Adrenal gland (tissue), 19 donors: ENCODE measurements at places on chromosomes 11 and 22.

DNA sequence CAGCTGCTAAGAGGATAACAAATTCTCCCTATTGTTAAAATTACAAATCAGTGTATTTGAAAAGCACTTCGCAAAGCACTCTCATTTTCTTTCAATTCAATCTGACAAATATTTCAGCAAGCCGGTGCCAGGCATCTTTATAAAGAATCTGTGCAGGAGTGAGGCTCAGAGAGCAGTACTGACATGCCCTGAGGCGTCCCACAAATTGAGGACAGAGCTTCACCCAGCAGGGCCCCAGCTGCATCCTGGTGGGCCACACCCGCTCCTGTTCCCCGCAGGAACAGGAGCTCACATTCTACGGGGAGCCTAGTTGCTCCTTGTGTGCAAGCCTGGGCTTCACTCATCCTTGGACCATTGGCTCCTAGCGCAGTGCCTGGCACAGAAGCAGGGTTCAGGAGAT lies 60.9 kb upstream of the EIF3D start:
- no peak for DNase-seq

DNA sequence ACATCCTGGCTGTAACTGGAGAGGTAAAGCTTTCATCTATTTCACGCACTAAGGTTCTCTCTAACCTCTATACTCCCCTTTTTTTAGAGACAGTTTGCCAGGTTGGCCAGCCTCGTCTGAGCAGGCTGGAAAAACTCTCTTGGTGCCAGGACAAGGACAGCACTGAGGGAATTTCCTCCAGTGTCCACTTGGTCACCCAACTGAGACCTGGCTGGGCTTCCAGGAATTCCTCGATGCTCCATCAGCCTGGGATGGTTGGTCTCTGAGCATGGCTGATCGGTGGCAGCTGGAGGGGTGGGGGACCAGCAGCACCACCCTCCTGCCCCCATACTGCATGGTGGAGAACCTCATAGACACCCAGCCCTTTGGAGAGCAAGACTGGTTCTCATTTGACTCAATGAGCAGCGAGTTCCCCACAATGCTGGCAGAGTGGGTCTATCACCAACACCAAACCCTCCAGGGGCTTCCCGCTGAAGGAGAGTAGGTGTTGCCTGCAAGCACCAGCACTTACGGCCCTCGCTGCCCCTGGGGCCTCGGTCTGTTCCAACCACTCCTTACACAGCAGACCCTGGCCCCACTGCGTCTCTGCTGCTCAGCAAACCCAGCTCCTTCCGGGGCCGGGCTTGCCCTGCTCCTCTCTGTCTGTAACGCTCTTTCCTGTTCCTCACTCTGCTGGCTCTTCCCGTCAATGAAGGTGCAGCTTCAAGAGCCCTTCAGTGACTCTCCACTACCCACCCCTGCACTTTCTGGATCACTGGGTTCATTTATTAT lies 122.2 kb downstream of the ST3GAL4 start:
- no peak for DNase-seq

DNA sequence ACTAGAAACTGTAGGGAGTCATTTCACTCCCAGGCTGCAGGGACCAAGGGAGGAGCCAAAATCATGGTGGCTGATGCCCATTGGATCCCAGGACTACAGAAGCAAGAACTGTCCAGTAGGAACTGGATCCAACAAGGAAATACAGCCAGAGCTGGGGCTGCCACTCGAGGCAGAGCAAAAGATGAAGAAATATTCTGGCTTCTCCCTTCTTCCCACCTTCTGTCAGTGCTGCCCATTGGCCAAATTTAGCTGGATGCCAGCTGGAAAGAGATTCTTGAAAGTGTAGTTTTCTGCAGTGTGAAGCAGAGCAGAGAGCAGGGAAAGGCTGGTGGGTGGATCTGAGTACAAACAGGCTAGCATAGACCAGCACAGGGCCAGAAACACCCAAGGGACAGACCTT lies 45.6 kb downstream of the COMMD9 start:
- no peak for DNase-seq

- DNase-seq: peak; percentile 98
Measured at GRCh38 chr11:113773416-113774173, at the start of gene ZW10. Gene ZW10 (minus strand): TSS chr11:113773692. CDS start chr11:113773666, 26 bp downstream.

GRCh38 chr11:12075822-12076821 lies 34.3 kb upstream of the MICAL2 start:
- DNase-seq: no peak

- no peak for DNase-seq
Measured at GRCh38 chr22:29195118-29195963, 10.4 kb upstream of the EMID1 start.

- peak; percentile 66 for DNase-seq
Measured at GRCh38 chr22:26502688-26503561, 9.3 kb downstream of the TFIP11 start.

DNA sequence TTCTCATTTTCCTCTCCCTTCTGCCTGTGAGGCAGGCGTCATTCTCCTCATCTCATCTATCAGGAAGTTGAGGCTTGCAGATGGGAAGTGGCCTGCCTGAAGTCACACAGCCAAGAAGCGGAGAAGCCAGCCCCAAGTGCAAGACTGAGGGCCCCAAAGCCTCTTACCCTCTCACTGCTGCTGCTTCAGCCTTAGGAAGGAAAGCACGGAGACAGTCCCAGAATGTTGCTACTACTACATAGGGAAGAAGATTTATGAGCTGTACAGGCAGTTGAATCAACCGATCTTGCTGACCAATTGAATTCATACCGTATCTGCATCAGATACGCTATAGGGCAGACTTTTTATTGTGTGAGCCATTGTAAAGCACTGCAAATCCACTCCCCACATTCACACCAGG lies 89.0 kb downstream of the CWC15 start:
- no peak for DNase-seq

- no peak for DNase-seq
Measured at GRCh38 chr11:64734811-64735724, 8.9 kb downstream of the RASGRP2 start.

DNA sequence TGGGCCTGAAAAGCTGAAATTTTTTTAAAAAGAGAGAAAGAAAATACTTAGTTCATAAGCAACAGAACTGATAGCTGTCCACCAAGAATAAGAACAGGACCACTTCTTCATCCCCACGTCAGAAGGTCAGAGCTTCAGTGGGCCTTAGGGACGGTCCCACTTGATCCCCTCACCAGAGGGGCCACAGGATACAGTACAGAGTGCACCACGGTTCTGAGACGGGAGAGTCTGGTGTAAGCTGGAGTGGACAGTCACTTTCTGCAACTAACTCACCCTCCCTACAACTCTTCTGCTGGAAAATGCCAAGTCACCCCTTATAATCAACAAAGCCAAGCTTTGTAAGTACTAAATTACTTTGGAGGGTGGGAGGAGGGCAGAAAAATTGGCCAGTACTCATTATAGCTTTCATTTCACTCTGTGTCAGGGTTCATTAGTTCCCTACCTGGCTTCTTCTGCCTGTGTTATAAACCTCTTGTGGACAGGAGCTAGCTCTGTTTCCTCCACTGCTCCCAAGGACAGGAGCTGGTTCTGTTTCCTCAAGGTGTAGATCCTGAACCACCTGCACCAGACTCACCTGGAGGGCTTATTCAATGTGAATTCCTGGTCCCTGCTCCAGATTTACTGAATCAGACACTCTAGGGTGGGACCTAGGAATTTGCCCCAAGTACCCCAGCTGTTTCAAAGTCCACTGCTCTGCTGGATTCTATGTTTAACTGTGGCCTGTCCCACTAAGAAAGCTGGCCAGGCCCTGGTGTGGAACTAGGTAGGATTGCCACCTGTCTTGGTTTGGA lies 39.6 kb downstream of the SCGB1A1 start:
- no peak for DNase-seq
